Left colon (tissue), 2 donors: ENCODE measurements at places on chromosomes 5 and 9. TPM values are rescaled to one million over a fixed set of nuclear protein-coding genes. Genes with fewer than 3 reads are reported as not detected.

GRCh38 chr5:38695021-38695958 is 138.8 kb upstream of the LIFR start:
- no peak for DNase-seq

ENTPD2 gene
- 25.0 TPM for total RNA-seq

- no peak for DNase-seq
Measured at GRCh38 chr9:78609450-78609849, 312.5 kb downstream of the PSAT1 start.

- DNase-seq: no peak
Measured at GRCh38 chr5:104297076-104297475, 734.5 kb upstream of the NUDT12 start.

DNA sequence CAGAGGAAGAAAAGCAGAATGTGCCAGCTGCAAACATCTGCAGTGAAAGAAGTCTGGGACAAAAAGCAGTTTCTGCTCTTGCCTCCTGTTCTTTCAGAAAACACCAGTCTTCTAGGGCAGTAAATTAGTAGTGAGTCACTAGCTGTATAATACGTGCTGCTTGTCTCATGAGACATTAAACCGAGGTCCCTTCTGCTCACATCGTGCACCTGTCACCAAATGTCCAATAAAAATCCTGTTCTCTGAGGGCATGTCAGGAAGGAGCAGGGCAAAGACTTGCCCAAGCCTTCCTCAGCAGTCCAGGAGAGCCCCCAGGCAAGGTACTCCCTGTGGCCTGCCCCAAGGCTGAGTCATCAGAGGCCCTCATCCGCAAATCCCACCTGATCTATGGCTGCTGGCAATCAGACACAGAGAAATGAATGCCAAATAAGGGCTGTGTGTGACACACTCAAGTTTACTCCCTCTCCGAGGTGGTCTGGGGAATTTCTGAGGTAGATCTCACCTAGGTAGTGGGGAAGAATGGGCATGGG is 255.3 kb upstream of the SMARCA2 start:
- DNase-seq: no peak

- no peak for DNase-seq
Measured at GRCh38 chr5:77958642-77959330, 182.6 kb upstream of the TBCA start.

DNA sequence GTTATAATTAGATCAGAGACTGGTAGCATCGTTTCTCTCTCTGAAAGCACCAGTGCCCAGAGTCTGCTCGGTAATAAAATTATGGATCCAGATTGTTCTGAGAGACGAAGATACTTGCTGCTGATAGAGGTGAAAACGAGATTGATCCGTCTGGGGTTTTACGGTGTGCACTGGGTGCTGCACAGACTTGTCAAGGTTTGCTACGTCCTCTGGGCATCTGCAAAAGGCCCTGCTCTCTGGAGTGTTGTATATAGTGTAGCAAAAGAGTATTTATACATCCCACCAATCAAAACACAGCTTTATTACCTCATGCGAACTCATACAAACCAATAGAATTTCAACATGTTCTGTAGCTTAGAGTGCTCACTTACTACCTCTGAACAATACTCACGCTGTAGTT is 219.3 kb downstream of the PBX3 start:
- no peak for DNase-seq

ADAMTS19 gene
- 0.67 TPM for total RNA-seq

NR2F1 gene
- total RNA-seq: 4.9 TPM

- DNase-seq: no peak
Measured at GRCh38 chr5:152547202-152547601, 142.1 kb upstream of the NMUR2 start.

GRCh38 chr9:87887661-87888480 is 5.2 kb downstream of the SPATA31E1 start:
- no peak for DNase-seq

ANKRD18A gene
- 12.2 TPM for total RNA-seq

- DNase-seq: peak; percentile 49
Measured at GRCh38 chr5:133612249-133612860, at the start of gene FSTL4. TSS of gene FSTL4 (minus strand) at chr5:133612541.

- DNase-seq: no peak
Measured at GRCh38 chr5:164052536-164053093, 547.2 kb downstream of the MAT2B start.

DNA sequence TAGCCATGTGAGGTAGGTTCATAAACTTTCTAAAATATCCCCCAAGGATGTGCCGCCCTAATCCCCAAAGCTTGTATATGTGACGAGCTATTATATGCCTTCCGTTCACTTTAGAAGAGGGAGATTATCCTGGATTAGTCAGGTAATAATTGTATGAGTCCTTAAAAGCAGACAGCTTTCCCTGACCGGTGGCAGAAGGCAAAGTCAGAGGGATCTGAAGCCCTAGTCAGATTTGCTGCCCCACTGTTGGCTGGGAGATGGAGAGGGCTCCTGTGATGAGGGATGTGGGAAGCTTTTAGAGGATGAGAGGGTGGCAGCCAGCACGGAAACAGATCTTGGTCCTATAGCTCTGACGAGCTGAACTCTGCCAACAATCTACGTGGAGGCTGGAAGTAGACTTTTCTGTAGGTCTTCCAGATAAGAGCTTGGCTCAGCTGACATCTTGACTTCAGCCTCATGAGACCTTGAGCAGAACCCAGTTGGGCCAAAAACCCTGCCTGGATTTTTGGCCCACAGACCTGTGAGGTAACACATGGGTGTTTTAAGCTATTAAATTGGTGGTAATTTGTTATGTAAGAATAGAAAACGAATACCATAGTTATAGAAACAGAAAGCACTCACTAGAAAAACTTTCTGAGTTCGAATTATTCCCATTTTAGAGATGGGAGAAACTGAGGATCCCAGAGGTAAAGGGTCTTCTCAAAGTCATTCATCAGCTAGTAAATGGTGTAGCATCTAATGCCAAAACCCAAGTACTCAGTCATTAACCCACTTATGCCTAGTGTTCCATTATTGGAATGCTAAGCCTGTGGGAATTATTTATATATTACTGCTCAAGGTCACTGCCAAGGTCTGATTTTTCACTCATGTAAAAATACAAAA is 48.9 kb downstream of the SH3PXD2B start:
- DNase-seq: no peak

DNA sequence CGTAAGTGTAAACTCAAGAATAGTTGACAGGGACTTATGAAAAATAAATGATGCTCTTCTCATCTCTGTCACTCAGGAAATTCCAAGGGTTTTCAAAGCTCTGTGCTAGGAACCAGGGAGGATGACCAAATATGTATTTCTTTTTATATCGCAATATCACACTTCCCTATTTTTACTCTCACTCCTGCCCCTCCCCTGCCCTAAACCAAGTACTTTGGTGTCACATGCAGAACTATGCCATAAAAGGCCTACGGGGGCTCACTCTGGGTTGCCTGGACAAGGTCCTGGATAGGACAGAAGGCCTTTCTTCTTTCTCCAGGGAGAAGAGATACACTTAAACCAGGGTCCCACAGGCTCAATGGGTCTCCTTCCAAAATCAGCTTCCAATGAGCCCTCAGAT is 8.3 kb upstream of the RETREG1 start:
- DNase-seq: no peak

SOHLH1 gene
- total RNA-seq: not detected

DNA sequence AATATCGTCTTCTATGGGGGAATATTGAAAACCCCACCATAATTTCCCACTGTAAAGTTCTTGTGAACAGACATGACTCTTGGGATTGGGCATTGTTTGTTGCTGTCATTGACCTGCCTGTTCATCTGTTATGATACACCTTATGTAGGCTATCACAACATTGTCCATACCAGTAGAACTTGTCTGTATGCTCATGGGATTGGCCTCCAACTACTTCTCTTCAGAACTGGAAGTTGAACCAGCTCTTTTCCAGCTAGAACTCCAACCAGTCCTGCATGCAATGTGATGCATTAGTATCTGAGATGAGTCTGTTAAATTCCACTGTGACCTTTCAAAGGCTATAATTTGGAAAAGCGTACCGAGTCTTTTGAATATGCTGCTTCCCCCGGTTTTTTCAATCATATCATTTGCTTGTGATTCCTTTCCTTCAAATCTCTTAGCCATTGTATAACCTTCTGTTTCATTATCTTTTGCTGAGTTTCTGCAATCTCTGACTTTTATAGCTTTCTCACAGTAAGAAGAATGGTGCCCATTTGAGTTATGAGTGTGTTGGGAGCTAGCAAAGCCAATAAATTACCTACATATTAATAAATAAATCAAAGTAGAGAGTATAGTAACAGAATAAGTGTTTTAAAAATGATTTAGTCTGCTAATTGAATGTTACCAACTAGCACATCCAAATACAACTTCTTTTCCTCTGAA is 101.9 kb downstream of the PLK2 start:
- no peak for DNase-seq

GRCh38 chr5:94288937-94289336 is 329.5 kb downstream of the KIAA0825 start:
- DNase-seq: no peak

FNIP1 gene
- 31.2 TPM for total RNA-seq

HTR1A gene
- total RNA-seq: not detected

GRCh38 chr9:131545003-131545785 is at the start of gene PRRT1B:
TSS of gene PRRT1B (plus strand) at chr9:131545523. CDS start at chr9:131545616, 93 bp downstream.
- DNase-seq: peak; percentile 89

GRCh38 chr5:102815084-102815483 is 60.0 kb downstream of the PAM start:
- DNase-seq: no peak

GRCh38 chr5:151600069-151600665 is 9.0 kb upstream of the FAT2 start:
- no peak for DNase-seq

ARL10 gene
- 1.8 TPM for total RNA-seq

ZNF883 gene
- total RNA-seq: 0.39 TPM

FBP2 gene
- total RNA-seq: not detected

DNA sequence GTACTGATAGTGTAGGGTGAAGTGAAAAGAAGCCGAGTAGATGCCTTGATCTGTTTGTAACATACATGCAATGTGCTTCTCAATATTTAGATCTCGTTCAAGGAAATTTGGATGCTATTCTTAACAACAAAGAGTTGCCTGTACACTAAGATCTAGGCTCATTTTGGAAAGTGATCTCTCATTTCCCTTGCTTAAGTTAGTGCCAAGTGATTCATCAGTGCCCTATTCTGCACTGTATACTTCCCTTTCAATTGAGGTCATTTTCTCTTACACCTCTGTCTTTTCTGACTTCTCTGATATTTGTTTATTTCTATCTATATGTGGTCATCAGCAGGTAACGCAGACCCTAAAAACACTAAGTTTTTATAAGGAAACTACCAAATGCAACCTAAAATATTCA is 528.6 kb upstream of the PTPRD start:
- DNase-seq: no peak

GRCh38 chr5:145568581-145568980 is 266.6 kb downstream of the PRELID2 start:
- no peak for DNase-seq

LCN9 gene
- total RNA-seq: not detected

- no peak for DNase-seq
Measured at GRCh38 chr5:154044581-154044980, 5.8 kb downstream of the MFAP3 start.

DNA sequence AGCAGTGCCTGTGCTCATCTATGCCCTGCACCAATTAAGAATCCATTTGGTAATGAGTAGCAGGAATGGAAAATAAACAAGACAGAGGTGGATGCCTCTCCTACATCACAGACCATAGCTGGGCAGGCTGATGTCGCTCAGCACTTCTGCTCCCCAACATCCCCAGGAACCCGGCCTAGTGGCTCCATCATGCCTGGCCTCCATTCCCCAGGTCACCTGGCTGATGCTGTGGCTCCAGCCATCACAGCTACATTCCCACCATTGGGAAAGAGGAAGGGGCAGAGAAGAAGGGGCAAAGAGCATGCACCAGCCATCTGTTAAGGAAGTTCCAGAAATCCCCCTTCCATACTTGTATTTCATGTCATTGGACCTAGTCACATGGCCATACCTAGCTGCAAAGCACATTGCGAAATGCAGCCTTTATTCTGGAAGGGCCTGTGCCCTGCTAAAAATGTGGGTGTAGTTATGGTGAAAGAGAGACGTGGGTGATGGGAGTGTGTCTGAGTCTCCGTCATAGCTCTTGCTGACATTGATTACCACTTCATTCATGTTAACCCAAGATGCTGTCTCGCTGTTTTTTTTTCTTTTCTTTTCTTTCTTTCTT is 86.1 kb upstream of the ADAMTS2 start:
- no peak for DNase-seq

- no peak for DNase-seq
Measured at GRCh38 chr5:159422361-159422760, 92.1 kb upstream of the IL12B start.

- no peak for DNase-seq
Measured at GRCh38 chr5:103013933-103014552, 105.9 kb downstream of the GIN1 start.

- peak; percentile 64 for DNase-seq
Measured at GRCh38 chr9:127897193-127897692, 2.2 kb downstream of the ST6GALNAC6 start.

PCDHGB4 gene
- 0.98 TPM for total RNA-seq

GRCh38 chr9:4077499-4078102 is 222.3 kb downstream of the GLIS3 start:
- peak; percentile 91 for DNase-seq

DNA sequence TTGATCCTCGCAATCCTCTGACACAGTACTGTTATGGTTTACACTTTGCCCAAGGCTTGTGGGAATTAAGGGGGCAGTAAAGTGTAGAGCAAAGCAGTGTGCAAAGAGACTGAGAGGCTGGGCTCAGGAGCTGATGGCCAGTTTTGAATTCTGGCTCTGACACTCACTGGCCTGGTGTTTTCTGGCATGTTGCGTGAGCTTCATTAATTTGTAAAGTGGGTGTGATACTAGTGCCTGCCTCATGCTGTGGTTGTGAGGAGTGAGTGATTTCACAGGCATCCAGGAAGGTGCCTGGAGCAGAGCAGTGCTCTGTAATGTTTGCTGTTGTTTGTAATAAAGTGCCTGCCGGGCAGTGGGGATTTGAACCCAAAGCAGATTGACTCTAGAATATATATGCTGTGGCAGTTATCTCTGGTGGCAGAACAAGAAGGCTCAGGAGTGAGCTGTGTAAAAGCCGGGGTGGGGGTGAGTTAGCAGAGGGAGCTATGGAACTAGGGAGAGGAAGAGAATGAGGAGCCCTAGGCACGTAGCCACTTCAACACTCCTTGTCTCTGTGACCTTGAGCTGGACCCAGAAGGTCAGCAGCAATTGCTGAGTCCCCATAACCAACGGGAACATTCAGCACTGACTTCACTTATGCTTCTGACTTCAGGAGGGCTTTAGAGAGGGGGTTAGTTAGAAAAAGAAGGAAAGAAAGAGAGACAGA is 108.5 kb downstream of the DOCK2 start:
- DNase-seq: no peak

- no peak for DNase-seq
Measured at GRCh38 chr5:119360905-119361593, 5.2 kb downstream of the TNFAIP8 start.

DNA sequence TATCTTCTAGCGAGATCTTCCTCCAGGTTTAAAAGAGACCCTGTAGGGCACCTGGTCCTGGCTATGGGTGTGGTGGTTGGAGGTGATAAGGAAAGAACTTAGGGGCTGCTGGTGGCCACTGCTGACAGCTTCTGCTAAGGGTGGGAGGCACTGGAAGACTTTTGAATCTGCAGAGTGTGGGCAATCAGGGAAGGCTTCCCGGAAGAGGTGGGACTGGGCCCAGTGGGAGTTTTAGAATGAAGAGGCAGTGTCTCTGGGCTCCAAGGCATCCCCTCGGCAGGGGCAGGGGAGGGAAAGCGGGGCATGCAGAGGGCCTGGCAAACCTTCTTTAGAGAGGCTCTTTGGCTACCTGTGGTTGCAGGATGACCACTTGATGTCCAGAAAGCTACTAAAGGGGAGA is 23.0 kb upstream of the DAB2IP start:
- no peak for DNase-seq

ANGPTL2 gene
- total RNA-seq: 6.0 TPM

GRCh38 chr9:114486205-114486963 is 18.9 kb downstream of the WHRN start:
- no peak for DNase-seq
